OCI-M1 (cell line): ENCODE measurements at places on chromosomes 4 and X.

- peak; percentile 22 for DNase-seq
Measured at GRCh38 chr4:60759518-60760245, 440.4 kb upstream of the ADGRL3 start.

DNA sequence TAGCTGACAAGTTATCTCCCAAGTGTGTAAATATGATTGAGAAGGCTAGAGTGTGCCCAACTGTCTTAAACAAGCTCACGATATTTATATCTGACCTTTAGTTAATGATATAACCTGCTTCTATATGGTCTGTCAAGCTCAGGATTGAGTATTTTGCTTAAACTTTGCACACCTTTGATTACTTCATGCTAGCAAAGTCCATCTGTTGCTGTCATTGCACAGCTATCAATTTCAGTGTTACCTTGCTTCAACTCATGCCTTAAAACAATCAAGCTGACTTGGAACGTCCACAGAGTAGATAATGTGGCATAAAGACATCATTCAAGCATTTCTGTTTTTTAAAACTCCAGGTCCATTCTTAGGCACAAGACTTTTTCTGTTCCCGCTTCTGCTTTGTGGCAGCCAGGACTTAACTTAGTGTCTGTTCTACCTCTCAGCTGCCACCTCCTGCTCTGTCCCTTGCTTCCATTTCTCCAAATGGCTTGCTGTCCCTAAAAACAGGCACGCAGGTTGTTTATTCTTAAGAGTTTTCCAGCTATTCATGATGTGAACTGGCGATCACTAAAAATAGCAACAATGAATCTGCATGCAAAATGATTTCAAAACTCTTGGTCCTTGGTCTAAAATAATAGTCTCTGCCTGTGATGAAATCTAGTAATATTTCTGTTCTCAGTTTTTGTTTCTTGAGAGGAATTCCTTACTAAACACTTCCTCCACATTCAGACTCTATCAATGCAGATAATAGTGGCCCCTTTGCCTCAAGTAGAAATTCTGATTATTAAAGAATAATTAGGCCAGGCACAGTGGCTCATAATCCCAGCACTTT lies 16.3 kb upstream of the NEIL3 start:
- DNase-seq: no peak

GRCh38 chr4:10130178-10130888 lies 13.7 kb upstream of the WDR1 start:
- no peak for DNase-seq

DNA sequence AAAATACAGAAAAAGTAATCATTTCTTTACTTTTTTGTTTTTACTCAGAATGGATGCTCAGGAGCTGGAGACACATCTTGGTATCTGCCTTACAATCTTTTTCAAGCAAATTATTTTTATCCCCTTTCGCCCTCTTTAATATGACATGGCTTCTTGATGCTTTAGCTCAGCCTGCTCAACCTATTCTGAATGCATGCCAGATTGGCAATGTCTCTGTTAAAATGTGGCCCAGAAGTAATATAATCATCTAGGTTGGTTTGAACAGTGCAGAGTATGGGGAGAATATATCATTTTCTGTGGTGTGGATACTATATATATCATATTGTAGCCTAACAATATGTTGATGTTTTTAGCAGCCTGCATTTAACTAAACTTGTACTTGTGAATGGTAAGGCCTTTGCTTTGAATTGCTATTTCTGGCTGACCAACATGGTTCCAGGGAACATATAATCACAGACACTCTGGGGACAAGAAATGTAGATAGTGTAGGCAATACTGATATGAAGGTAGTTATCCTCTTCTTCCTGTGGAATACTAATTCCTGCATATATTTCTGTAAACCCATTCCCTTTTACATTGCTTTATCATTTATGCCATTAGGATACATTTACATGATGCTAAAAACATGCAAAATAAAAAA lies 282.7 kb downstream of the PPP3CA start:
- no peak for DNase-seq

DNA sequence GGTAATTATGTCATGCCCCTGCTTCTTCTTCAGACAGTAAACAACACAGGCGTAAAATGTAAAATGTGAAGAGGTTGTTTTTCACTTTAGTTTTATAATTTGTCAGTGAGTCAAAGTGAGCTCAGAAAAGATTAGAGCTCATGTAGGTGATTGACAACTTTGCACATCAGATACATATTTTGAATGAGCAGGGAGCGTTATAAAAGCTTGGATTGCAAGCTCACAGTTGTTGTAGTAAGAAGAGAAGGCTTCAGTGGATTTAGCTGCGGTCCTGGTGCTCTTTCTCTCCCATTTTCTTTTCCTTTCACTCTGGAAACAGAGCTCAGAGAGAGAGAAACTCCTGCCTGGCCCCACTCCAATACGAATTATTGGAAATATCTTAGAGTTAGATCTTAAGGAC lies 26.4 kb downstream of the MTMR1 start:
- no peak for DNase-seq

GRCh38 chrX:2360731-2361130 lies 140.0 kb downstream of the DHRSX start:
- no peak for DNase-seq

GRCh38 chr4:25502115-25502514 lies 125.1 kb downstream of the ANAPC4 start:
- DNase-seq: no peak

GRCh38 chr4:70958681-70959080 lies 34.8 kb upstream of the DCK start:
- no peak for DNase-seq

DNA sequence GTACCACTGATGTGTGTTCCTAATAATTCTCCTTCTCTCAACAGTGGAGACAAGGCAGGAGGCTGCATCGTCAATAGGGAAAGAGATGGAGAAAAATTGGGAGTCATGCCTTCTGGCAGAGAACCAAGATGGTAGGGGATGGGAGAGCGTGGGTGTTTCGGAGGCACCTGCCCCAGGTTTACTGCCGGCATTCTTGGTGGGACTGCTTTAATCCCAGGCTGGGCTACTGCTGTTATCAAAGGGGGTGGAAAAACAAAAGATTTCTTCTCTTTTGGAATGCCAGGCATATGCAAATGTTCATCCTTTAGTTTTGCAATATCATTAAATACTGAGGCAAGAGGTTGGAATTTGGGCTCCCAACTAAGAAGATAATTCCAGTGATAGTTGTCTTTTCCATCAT lies 257.0 kb downstream of the DCHS2 start:
- DNase-seq: no peak

- no peak for DNase-seq
Measured at GRCh38 chr4:14222377-14223029, 595.0 kb upstream of the BOD1L1 start.

DNA sequence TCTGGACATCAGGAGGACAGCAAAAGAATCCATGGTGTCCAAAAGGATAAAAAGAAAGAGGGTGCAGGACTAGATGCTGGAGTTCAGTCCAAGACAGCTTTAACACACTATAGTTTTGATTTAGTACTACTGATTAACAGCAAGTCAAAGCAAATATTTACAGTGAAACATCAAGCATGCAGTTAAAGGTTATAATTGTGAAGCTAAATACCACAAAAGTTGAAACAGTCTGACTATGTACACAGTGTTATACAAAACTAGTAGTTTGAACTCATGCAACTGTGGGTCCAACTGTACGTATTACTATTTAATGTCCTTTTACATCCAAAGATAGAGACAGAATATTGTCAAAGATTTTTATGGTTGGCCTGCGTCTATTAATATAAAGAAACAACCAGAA lies 57.6 kb downstream of the CHIC2 start:
- DNase-seq: no peak

DNA sequence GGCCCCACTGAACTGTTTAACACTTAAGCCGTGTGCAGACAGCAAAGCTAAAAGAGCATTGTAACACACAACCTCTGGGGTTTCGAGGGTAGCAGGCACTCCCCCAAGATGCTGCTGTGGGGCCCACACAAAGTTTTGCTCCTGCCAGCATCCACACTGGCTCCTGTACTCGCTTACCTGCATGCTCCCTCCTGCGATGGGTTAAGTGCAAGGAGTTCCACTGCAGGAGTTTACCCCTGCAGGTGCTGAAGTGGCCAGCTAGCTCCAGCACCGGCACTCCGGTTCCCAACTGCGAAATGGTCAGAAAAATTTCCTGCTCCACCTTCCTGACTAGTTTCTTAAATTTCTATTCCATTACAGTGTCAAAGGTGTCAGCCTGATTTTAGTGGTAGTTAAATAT lies 443.5 kb downstream of the PCDH10 start:
- DNase-seq: no peak

- peak; percentile 91 for DNase-seq
Measured at GRCh38 chrX:41384051-41384705, 50.2 kb downstream of the DDX3X start.

DNA sequence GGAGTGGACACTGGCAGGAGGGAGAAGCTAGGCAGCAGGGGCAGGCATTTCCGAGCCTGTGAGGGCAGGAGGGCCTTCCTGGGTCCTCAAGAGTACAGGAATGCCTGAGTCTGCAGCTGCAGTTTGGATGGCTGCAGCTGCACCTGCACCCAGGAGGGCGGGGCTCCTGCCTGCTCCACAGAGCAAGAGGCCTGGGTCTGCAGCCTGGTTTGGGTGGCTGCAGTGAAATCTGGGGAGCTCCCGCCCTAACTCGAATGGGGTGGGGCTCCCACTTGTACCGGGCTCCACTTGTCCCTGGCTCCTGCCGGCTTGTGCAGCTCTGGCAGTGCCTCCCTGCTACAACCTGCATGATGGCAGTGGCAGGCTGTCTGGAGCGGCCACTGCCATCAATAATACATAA lies 436.0 kb downstream of the ARHGAP24 start:
- DNase-seq: no peak
